ENCODE measurements at places on chromosomes 7 and 10.

DNA sequence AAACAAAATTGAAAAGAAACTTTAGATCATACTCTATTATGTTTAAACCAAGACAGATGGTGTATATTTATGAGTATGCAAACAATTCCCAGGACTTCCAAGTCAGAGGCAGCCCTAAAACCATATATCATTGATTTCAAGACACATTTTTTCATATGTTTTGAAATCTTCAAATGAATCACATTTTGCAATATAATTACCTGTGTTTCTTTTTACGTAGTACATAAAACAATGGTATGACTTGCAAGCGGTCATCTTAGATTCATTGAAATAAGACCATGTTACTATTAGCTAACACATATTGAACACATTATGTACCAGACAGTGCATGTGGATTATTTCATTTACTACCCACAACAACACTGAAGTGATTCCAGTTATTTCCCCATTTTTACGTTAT, 14.9 kb downstream of the SMURF1 start:
- no peak for DNase-seq

GRCh38 chr10:102418622-102419268, at the start of gene PSD:
TSS of gene PSD (minus strand) at chr10:102418785. CDS start at chr10:102417038, 1,747 bp downstream.
- no peak for DNase-seq

DNA sequence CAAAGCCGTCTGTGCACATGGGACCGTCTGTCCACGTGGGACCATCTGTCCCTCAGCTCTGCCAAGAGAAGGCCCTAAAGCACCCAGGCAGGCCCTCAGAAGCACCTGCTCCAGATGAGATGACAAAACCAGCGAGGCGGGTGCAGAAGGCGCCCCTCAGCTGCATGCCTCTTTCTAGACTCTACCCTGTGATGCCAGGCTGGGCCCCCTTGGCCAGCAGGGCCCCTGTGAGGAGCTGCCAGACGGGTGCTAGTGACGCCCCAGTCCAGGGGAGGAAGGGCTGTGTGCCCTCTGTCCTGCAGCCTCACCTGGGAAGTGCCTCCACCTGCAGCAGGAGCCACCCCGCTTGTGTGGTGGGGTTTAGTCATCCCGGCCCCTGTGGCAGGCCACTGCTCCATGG, 309.2 kb upstream of the SHH start:
- no peak for DNase-seq

DNA sequence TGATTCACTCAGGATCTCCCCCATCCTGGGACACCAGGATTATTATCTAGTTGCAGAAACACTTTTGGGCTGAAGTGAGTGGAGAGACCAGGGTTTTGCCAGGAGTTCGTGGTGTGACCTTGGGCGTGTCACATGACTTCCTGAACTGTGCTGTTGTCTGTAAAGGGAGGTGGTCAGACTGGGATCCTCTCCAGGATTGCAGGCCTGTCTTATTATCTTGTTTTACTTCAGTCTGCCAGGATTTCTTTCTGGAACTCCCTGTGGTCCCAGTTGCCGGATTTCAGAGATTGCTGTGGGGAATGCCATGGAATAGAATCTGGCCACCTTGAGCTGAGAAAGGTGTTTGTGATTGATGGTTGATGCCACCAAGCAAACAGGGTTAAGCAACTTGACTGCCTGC, 35.8 kb downstream of the CRCP start:
- DNase-seq, result no peak
